ENCODE measurements at places on chromosomes 12 and 14.

GRCh38 chr12:116092776-116093175 is 184.7 kb downstream of the MED13L start:
- no peak for DNase-seq

DNA sequence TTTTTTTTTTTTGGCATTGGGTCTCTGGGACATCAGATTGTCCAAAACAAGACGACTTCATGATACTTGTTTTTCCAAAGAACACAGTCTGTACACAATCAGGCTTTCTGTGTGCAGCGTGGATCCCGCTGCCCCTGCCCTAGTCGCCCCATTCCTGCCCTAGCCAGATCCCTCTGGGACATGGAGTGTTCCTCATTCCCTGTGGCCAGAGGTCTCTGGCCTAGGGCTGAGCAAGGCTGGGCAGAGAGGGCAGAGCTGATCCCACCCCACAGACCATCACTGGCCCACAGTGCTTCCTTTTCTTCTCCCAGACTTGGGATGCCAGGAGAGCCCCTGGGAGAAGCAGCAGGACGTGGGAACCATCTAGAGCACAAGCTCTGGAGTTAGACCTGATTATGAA is 20.9 kb upstream of the EIF2B2 start:
- DNase-seq: no peak

DNA sequence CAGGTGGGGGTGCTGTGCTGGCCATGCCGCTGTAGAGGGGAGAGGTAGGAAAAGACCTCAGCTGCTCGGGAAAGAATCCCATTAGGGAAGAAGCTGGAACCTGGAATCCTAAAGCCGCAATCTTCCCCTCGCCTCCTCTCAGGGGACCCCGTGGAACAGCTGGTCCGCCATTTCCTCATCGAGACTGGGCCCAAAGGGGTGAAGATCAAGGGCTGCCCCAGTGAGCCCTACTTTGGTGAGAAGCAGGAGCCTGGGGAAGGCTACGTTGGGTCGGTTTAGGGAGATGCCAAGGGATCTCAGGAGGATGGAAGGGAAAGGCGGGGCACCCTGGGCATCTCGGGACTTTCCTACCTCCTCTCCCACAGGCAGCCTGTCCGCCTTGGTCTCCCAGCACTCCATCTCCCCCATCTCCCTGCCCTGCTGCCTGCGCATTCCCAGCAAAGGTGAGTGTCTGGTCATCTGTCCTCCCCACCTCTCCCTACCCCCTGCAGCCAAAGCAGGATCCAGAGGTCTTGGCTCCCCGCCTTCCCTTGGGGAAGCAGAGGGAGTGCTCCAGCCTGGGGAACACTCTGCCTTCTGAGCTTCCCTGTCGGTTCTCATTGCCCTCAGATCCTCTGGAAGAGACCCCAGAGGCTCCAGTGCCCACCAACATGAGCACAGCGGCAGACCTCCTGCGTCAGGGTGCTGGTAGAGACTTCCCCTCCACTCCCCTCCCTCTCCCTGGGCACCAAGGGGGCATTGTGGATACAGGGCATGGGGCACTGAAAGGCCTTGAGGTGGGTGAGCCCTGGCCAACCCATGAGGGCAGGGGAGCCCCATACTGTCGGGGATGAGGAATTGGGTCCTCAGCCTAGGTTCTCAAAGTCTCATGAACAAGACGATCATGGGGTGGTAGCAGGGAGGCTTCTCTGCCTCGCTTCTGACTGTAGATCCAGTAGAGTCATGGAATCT is 12.4 kb downstream of the TNS2 start:
- no peak for DNase-seq

- no peak for DNase-seq
Measured at GRCh38 chr12:92614502-92614901, 88.3 kb upstream of the PLEKHG7 start.

- DNase-seq: no peak
Measured at GRCh38 chr12:42766754-42767153, 177.2 kb upstream of the PRICKLE1 start.

DNA sequence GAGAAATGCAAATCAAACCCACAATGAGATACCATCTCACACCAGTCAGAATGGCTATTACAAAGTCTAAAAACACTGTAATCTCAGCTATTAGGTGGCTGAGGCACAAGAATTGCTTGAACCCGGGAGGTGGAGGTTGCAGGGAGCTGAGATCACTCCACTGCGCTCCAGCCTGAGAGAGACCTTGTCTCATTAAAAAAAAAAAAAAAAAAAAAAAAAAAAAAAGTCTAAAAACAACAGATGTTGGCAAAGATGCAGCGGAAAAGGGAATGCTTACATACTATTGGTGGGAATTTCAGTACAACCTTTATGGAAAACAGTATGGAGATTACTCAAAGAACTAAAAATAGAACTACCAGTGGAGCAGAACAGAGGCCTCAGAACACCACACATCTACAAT is 19.0 kb upstream of the ATF7 start:
- DNase-seq: no peak

GRCh38 chr12:93846936-93847516 is 169.9 kb downstream of the CRADD start:
- no peak for DNase-seq

- no peak for DNase-seq
Measured at GRCh38 chr14:103198131-103199105, 75.2 kb downstream of the TNFAIP2 start.

- DNase-seq: no peak
Measured at GRCh38 chr12:114888448-114888847, 204.5 kb upstream of the TBX3 start.

DNA sequence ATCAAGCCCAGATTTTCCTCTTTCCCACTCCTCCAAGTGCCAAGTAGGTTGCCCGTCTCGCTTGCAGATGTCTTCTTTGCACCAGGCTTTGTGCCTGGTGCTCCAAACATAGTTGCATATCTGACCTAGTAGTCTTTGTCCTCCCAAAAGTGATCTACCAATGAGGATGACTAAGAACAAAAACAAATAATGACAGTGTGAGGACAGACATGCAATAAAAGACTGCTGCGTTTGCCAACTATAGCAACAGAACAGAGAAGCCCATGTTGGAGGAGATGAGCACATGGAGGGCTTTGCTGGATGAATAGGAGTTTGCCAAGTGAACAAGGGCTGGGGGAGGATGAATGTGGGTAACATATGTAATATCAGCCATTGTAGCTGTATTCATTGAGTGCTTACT is 15.6 kb downstream of the DTX1 start:
- DNase-seq: no peak

- no peak for DNase-seq
Measured at GRCh38 chr12:27777141-27777540, 2.9 kb upstream of the KLHL42 start.

DNA sequence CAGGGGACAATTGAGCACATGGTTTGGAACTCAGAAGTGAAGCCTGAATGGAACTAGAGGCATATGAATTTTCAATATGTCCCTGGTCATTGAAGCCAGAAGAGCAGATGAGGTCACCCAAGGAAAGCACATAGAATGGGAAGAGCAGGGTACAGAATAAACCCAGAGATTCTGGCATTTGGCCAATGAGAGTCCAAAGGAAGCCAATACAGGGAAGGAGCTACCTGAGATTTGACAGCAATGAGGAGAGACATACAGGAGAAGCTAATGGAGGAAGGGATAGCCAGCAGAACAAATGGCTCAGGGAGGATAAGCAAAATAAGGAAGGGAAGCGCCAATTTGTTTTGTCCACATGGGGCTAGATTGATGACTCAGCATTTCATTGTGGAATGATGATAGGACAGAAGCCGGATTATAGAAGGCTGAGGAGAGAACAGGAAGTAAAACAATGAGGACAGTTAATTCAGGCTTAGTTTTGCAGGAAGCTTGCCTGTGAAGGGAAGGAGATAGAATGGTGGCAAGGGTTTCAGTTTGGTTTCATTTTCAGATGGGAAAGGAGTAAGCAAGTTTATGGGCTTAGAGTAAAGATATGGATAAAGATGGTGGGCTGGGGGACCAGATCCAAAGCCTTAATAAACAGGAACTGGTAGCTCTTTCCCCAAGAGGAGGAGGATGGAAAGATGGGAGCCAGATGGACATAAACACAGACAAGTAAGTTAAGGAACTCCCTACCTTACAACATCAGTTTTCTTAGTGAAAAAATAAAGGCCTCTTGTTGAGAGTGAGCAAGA is 3.2 kb upstream of the SPTSSA start:
- no peak for DNase-seq

GRCh38 chr12:104303538-104304151 is at the start of gene EID3:
TSS of gene EID3 (plus strand) at chr12:104303739. CDS start at chr12:104303935, 196 bp downstream.
- DNase-seq: peak; percentile 86

- no peak for DNase-seq
Measured at GRCh38 chr14:67411370-67411769, 595 bp downstream of the PLEK2 start.

DNA sequence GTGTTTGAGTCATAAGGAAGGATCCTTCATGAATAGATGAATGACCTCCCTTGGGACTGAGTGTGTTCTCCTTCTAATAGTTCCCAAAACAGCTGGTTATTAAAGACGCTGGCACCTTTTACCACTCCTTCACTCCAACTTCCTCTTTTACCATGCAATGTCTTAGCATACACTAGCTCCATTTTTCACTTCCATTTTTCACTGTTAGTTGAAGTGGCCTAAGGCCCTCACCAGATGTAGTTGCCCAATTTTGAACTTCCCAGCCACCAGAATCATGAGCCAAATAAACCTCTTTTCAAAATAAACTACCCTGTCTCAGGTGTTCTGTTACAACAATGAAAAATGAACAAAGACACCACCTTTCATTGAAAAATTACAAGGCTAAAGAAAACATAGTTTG is 64.7 kb downstream of the GPR65 start:
- no peak for DNase-seq

DNA sequence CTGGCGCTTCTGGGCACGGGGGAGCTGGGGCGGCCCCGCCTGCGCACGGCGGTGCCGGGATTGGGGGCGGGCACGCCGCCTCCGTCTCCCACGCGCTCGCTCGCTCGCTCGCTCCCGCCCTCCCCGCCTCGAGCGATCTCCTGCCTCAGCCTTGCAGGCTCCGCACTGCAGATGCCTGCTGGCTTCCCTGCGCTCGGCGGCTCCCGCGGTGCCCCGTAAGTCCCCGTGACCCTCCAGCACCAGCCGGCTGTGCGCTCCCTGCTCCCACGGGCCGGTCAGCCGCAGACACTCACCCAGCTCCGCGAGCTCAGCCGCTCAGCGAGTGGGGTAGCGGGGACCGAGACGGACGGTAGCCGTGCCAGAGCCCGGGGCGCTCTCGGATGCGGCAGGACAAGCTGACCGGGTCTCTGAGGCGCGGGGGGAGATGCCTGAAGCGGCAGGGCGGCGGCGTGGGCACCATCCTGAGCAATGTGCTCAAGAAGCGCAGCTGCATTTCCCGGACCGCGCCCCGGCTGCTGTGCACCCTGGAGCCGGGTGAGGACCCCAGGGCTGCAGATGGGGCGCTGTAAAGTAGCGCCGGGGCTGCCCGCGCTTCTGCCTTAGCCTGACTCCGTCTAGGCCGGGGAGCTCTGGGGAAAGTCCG is at the start of gene TBC1D30:
Gene TBC1D30 (plus strand): TSS at position 148 of the 643 bp plus-strand sequence. CDS start 233 bp downstream, at position 381.
- no peak for DNase-seq

- no peak for DNase-seq
Measured at GRCh38 chr12:52598966-52599365, 2.3 kb downstream of the KRT72 start.

DNA sequence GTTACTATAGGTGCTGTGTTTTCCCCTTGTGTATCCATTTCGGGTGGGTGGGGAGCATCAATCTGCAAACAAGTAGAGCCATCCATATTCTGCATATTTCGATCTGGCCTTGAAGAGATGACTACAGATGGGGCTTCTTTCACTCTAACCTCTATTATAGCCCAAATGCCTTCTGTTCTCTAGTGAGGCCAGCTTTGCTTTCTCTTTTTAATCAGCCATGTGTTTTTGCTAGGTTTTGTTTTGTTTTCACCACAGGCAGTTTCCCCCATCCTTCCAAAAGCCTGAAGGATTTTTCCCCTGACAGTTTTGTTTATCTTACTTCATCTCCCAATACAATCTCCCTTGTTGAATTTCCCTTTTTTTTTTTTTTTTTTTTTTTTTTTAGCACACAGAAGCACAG is 224.1 kb downstream of the BTG1 start:
- DNase-seq: no peak

DNA sequence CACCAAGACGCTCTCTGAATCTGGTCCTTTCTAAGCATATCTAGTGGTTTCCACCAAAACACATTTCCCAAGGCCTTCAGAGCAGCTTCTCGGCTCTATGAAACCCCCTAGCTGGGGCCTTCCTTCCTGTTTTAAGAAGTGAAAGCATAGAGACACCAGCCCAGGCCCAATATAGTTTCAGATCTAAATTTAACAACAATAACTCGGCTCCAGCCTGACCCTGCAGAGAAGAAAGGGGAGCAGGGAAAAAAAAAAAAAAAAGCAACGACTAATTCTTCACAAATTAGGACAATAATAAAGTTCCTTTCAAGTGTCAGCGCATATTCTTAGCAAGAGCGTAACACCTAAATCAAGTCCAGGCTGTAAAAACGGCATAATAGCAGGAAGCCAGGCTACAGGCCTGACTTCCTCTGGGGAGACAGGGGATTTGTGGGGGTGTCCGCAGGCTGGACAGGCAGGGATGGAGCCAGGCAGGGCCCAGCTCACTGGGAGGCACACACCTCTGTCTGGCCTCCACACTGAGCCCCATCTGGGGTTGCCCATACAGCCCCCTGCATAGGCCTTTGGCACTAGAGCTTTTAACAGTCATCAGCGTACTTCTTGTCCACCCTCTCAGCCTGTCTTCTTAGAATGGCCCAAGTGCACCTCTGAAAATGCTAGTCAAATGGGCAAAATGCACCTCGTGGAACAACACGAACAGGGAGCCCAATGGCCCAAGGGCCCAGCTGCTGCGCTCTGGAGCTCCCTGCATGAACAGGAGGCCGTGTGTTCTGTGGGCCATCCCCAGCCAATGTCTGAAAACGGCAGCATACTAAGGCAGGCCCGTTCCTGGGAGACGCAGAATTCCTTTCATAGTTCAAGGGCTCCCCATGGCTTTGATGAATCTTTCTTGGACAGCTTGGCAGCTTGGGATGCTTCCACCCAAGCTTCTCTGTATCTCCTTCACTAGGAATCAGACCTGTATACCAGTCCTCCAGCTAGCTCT is 772.9 kb downstream of the MED13L start:
- DNase-seq: no peak

- DNase-seq: no peak
Measured at GRCh38 chr14:58307597-58308316, 9.4 kb downstream of the ARID4A start.

DNA sequence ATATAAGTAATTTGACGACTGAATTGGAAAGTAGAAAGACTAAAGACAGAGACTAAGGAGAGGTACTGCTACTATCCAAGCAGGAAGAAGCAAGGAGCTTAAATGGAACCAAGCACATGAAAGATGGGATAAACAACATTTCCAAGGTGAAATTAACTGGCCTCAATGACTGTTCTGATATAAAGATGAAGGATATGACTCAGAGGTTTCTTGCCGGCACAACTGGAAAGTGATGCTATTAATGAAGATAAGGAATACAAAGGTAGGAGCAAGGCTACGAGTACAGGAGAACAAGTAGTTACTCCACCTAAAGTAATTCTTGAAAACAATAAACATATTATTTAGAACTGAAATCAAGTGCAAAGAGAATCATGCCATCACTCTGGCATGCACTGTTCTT is 6.4 kb downstream of the SNX6 start:
- no peak for DNase-seq

GRCh38 chr14:22689199-22689598 is 45.0 kb upstream of the OR6J1 start:
- DNase-seq: no peak

Data from T-helper 9 cell (primary cell).